Fibroblast of skin of left quadriceps (primary cell): ENCODE measurements at places on chromosomes 2 and 18.

- DNase-seq: no peak
Measured at GRCh38 chr2:36203366-36203765, 152.2 kb upstream of the CRIM1 start.

- DNase-seq: no peak
Measured at GRCh38 chr18:32389858-32390257, 80.8 kb downstream of the GAREM1 start.

DNA sequence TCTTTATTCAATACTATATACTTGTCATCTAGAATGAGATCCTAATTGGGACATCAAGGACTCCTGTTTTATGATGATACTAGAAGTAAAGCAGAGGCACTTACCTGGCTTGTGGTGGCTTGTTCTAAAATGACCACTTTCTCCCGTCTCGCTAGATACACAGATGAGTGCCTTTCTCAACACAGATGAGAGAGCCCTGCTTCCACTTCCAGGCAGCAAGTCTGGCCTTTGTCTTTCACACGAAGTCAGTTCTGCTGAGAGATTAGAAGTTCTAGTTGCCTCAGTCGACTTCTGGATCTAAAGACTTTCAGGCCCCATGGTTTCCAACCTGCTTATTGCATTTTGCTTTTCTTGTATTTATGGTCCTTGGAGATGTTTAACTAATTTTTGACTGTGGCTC lies 70.3 kb downstream of the PPP1R1C start:
- DNase-seq: no peak

DNA sequence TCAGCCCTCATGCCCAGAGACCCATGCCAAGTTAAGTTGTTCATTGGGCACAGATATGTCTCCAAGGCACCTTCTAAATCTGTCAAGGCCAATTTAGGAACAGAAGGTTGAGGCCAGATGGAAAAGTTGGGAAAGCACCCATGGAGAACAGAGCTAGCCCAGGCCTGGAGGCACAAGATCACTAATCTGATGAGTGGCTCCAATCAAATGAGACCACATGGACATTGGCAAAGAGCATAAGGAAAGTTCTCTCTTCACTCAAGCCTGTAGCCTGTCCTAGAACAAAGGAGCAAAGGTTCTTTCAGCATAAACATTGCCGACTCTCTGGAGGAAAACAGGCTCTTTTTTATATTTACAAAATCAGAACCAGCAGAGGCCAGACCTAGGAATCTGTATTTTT lies 154.8 kb downstream of the RNF152 start:
- no peak for DNase-seq

DNA sequence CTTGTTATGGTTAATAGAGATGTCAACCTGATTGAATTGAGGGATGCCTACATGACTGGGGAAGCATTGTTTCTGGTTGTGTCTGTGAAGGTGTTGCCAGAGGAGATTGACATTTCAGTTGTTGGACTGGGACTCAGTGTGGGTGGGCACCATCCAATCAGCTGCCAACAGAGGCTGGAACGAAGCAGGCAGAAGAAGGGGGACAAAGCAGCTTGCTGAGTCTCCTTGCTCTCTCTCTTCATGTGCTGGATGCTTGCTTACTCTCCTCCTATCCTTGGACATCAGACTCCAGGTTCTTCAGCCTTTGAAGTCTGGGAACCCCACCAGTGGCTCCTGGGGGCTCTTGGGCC lies 22.2 kb upstream of the SMAD4 start:
- DNase-seq: no peak
